ENCODE measurements at places on chromosomes 2 and 18.

- DNase-seq: no peak
Measured at GRCh38 chr2:59806486-59806885, 747.0 kb downstream of the BCL11A start.

- no peak for DNase-seq
Measured at GRCh38 chr18:37586656-37587225, 21.1 kb upstream of the CELF4 start.

DNA sequence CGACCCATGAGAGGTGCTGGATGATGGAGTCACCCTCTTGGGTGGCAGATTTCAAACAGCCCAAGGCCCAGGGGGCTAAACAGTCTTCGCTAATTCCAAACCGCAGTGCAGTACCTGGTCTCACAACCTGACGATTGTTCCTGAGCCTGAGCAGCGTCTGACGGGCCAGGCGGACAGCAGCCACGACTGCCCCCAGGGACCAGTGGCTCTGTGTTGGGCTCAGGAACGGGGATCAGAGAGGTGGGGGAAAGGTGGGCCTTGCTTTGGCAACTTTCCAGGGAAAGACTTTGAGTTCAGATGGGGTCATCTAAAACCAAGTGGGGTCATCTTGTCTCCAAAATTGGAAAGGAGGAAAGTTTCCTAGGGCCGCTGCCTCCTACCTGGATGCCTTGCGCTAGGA lies 492 bp downstream of the COLEC11 start:
- no peak for DNase-seq

- no peak for DNase-seq
Measured at GRCh38 chr18:36375118-36375517, 77.6 kb downstream of the FHOD3 start.

- DNase-seq: no peak
Measured at GRCh38 chr2:64021578-64021977, 2.4 kb upstream of the VPS54 start.

DNA sequence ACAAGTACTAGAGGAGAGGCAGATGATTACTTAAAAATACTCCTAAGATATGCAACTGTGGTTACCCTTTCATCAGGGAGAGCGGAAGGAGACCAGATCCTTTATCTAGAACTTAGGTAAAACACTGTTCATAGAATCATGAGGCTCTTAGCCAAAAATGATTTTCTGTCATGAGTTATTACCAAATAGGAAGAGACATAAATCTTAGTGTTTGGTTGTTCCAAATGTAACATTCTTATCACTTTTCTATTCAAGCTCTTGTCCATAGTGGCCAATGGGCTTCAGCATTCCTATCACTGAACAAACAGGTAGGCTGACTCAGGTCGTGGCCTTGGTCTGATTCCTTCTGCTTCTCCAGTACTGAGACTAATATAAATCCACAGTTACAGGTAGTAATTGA lies 38.5 kb downstream of the RPRD1A start:
- DNase-seq: no peak

GRCh38 chr2:119436993-119437772 lies 5.5 kb downstream of the TMEM37 start:
- no peak for DNase-seq

DNA sequence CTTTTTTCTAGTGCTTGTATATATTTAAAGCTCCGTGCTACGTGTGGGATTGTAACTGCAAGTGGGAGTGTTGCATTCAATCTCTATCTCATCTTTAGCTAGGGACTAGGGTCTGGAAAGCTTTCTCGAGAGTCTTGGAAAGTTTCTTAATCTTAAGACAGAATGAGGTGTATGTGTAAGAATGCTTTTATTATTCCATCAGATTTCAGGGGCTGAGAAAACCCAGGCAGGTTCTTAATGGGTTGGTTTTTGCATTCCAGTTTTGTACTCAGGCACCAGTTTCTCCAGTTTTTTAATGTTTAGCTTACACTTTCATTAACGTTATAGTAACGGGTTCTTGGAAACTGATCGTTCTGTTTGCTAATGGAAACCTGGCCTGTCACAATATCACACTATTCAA lies 20.3 kb downstream of the MRPL19 start:
- DNase-seq: no peak

DNA sequence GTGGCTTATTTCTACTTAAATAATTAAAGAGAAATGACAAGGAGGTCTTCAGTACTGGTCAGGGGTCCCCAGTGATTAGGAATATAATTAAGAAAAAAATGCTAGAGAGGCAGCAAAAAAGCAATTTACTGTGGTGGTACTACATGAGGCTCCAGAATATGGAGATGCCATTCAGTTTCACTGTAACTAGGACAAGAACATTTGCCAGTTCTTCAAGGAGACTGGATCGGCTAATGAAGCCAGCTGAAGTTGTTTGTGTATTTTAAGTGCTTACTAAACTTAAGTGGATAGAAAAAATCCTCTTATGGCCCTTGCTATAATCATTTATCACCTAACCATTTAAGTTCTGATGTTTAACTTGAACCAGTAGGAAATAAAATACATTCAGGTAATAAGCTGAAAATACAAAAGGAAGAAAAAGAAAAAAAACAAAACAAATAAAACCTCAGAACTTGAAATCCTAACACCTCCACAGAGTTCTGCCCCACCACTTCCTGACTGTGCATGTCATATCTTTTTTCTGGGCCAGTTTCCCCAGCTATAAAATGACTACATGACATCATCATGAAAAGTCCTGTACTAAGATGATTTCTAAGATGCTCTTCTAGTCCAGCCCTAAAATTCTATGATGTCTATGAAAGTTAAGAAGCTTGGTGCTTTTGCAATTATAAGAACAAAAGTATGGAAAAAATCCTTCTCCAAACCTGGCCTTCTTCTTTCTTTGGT lies 98.0 kb downstream of the TRABD2A start:
- no peak for DNase-seq

- no peak for DNase-seq
Measured at GRCh38 chr2:219273937-219274336, 5.2 kb upstream of the DNAJB2 start.

GRCh38 chr2:191152482-191153240 lies 1.9 kb upstream of the STAT4 start:
- DNase-seq: no peak

- no peak for DNase-seq
Measured at GRCh38 chr2:20291106-20291564, 59.5 kb downstream of the PUM2 start.

GRCh38 chr2:107808959-107809358 lies 17.7 kb upstream of the RGPD4 start:
- DNase-seq: no peak

- no peak for DNase-seq
Measured at GRCh38 chr18:14776801-14777200, 28.8 kb downstream of the ANKRD30B start.

DNA sequence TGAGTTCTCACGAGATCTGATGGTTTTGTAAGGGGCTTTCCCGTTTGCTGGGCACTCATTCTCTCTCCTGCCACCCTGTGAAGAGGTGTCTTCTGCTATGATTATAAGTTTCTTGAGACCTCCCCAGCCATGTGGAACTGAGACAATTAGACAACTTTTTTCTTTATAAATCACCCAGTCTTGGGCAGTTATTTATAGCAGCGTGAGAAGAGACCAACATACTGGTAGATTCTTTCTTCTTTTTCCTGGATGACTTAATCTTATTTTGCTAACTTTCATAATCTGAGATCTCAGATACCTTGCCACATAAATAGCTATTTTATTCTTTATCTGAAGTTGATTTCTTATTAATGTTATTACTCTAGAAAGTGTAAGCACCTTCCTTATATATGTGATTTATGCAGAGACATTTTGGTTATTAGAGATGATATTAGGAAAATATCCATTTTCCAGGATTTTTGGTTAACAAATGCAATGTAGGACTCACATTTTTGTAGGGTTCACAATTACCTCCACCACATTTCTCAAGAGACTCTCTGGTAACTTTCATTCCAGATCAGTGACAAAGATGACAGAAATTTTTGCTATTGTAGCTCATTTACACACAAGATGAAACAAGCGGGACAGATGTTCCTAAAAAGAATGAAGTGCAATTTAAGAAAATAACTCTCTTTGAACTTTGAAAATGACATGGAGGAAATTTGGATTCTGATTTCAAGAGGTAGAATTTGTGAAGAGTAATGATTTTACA lies 97.9 kb upstream of the RND3 start:
- no peak for DNase-seq

DNA sequence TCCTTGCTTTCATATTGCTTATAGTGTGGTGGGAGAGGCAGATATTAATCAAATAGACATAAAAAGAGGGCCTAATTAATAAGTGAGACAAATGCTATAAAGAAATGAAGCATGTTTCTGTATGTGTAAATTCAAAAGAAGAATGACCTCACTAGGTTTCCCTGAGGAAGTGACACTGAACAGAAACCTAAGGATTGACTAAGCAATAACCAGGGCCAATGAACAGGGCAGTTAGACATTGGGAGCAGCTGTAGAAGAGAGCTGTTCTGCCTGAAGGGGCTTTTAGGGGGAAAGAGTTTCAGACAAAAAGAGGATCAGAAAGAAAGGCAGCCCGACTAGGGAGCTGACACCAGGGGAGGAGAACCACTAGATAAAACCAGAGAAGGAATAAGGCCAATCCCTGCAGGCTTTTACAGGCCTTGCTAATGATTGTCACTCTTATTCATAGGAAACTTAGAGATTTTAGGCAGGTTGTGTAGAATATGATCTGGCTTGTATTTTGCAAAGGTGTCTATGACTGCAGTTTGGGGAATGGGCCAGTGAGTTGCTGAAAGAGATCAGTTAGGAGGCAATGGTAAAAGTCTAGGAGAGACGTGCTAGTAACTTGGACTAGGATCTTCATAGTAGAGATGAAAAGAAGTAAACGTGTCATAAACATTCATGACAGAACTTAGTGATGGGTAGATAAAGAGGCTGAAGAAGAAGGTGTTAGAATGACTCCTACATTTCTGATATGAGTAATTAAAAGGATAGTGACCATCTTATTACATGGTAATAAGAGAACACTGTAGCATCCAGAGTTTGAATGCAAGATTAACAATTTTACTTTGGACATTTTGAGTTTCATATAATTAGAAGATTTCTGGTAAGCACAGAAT lies 26.8 kb upstream of the NABP1 start:
- DNase-seq: no peak

DNA sequence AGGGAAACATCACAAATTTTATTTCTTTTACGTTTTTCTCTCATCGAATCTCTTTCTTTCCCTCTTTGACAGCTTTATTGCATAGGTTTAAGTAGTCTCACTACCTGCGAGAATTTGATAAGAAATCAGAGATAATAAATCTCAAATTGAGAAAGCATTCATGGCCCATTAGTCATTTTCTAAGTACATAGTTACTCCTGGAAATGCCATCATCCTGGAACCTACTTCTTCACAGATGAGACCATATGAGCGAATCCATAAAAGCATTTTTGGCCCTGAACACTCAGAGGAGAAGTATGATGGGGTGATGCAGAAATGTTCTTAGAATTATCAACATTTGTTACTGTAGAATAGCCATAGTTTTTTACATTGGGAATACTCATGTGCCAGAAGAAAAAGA lies 138.0 kb upstream of the ARHGAP28 start:
- no peak for DNase-seq

GRCh38 chr2:112682101-112682500 lies 36.4 kb downstream of the SLC20A1 start:
- no peak for DNase-seq

DNA sequence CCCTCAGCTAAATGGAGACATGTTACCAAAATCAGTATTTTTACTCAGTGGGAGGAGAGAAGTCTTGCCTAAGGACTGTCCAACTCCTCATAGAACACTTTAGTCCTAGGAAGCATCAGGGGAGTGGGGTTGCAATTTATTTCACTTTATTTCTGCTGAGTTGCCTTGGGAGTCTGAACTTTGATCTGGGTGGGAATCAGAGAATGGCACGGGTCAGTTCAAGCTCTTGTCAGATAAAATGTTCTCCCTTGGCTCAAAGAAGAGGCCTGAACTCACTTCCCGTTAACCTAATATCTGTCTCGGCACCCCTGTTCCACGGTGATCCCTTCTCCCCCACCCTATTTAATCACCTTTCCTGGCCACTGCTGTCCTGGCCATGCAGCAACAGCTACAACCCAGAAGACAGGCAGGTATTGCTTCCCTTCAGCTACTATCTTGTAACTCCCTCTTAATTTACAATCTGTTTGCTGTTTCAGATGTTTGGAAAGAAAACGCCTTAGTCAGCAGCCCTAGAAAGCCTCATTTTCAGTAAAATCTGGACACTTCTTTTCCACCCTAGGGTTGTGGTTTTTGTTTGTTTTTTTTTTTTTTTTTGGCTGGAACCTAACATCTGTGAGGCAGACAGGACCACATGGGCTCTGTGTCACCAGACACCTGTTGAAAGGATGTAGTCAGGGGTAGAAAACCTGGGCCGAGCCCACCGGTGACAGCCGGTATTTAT lies 52.5 kb downstream of the SERTAD2 start:
- DNase-seq: no peak

- DNase-seq: no peak
Measured at GRCh38 chr18:26792661-26793060, 72.8 kb downstream of the AQP4 start.

- DNase-seq: no peak
Measured at GRCh38 chr2:26849056-26849999, 1.4 kb downstream of the DPYSL5 start.

DNA sequence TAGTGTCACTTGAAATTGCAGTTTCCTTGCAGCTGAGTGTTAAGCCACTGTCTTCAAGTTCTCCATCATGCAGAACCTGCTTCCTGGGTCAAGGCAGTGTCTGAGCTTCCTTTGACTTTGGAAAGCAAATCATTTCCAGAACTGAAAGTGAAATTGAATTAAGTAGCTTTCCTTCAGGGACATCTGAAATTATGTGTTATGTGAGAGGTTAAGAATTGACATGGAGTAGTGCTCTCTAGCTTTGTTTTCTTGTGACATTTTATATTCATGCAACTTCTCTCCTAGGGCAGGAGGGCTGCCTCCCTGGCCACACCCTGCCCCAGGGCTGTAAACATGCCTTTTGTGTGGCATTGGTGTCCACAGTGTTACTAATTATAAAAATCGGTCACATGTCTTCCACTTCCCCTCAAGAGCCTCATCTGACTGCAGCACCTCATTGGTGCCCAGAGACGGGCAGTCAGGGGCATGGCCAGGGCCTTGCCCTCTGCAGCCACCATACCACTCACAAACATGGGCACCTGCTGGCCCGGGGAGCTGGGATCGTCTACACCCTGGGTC lies 14.4 kb downstream of the RAB12 start:
- DNase-seq: no peak

- DNase-seq: no peak
Measured at GRCh38 chr2:181614874-181615638, 41.8 kb downstream of the CERKL start.

- DNase-seq: peak; percentile 29
Measured at GRCh38 chr18:23964282-23965238, 50.0 kb upstream of the TTC39C start.

- DNase-seq: no peak
Measured at GRCh38 chr18:8279346-8279745, 329.9 kb upstream of the RAB12 start.

All from stimulated activated CD8-positive, alpha-beta memory T cell treated with anti-CD3 and anti-CD28 coated beads, Interleukin-15, amount 100 ng/mL, for 4 hours (primary cell).